ENCODE measurements at places on chromosomes 2 and 18.

DNA sequence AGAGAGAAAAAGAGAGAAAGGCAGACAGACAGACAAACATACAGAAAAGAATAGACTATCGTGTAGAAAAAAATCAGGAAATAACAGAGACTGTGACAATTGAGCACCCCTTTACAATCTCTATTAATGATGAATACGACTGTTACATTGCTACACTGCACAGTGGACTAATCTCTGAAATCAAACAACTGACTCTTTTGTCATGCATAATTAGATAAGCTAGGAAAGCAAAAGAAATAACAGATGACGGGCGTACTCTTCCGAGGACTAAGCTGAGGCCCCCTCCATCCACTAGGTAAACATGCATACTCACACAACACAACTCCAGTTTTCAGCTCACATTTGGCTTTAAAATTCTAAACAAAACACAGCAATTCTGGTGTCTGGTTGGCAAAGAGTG lies 267.0 kb downstream of the NOL4 start:
- no peak for DNase-seq

GRCh38 chr2:67075530-67076238 lies 321.4 kb upstream of the ETAA1 start:
- no peak for DNase-seq

GRCh38 chr2:37713258-37713700 lies 41.8 kb upstream of the CDC42EP3 start:
- no peak for DNase-seq

DNA sequence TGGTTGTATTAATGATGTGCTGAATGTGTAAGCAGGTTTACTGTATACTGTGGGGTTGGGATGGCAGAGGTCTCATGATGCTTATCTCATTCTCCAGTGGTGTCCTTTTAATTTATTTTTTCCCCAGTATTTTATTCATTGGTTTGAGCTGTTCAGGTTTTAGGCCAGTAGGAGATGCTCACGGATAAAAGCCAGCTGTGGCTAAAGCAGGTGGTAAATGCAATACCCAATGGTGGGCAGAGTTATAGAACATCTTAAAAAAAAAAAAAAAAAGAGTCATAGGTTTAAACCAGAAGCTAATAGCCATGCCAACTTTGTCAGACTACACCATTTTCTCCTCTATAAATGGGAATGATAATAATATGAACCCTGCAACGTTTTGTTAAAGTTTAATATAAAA lies 57.8 kb upstream of the NEUROD1 start:
- no peak for DNase-seq

- no peak for DNase-seq
Measured at GRCh38 chr2:119252186-119253113, 28.8 kb downstream of the STEAP3 start.

DNA sequence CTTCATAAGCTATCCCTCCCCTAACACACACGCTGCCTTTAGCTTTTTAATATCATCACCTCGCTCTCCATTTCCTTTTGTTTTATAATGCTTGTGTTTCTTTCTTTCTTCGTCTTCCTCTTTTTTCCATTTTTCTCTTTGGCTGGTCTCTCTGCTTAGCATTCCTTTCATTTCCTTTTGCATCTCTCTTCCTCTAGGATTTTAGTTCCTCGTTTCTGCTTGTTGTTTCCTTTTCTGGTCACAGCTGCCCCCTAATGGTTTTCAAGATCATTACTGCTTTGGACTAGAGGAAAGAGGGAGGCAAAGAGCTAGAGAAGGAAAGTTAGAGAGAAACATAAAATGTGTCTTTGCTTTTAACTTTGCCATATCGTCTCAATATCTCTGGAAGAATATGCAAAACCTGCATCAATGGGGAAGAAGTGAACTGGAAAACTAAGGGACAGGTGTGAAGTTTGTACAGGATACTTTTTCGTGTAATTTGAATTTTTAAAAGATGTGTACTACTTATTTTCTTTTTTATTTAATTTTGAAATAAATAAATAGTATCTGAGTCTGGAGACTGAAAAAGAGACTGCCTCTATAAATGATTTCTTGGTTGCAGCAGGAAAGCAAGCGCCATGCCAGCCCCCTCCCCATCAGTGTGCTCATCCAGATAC lies 6.3 kb upstream of the NRP2 start:
- DNase-seq: no peak

GRCh38 chr2:194854941-194855340 lies 802.1 kb upstream of the SLC39A10 start:
- DNase-seq: no peak

DNA sequence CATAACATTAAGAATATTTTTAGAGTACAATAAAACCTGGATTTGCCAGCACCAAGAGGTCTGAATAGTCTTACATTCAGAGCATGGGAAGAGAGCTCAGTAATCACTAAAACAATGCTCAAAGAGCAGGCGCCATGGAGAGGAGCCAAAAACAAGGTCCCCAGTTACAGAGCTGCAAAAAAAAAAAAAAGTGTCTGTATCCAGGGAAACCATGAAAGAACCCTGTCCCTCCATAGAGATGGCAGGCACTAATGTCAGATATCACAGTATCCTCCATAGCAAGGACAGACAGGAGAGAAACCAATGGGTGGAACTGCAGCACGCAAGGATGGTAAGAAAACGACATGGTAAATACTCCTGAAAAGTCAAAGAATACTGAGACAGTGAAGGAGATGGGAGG lies 19.5 kb downstream of the FBXO15 start:
- no peak for DNase-seq

- DNase-seq: no peak
Measured at GRCh38 chr18:37845498-37845897, 279.9 kb upstream of the CELF4 start.

GRCh38 chr2:134189009-134189720 lies 64.7 kb upstream of the MGAT5 start:
- no peak for DNase-seq

DNA sequence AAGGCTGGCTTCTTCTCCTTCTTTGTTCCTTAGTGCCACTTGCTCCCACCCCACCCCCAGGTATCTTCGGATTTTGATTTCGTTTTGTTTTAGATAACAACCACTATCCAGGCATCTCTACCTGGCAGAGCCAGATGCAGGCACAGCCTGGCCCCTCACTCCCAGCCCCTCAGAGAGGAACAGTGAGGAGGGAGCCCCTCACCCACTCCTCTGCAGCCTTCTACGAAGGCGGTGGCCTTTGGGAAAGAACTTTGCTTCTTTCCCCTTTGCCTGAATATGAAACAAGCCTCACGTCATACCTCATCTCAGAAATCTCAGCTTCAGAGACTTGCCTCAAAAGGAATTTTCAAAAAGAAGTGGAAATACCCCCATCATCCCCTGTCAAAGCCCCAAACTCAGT lies 6.3 kb upstream of the CYP26B1 start:
- no peak for DNase-seq

- DNase-seq: no peak
Measured at GRCh38 chr2:205959521-205959920, 126.5 kb downstream of the INO80D start.

DNA sequence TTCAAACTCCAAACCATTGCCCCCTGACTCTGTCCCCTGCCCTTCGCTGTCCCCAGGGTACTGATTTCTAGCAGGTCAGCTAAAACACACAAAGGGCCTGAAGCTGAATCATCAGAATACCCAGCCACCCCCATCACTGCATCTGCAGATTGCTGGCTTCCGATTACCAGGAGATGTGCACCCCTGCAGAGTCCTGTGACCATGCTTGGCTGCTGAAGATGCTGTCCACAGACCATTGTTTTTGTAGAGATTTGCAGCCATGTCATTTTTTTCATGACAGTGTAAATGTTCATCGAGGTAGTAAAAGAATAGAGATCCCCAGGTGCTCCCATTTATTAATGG lies 463.3 kb downstream of the STK39 start:
- no peak for DNase-seq

DNA sequence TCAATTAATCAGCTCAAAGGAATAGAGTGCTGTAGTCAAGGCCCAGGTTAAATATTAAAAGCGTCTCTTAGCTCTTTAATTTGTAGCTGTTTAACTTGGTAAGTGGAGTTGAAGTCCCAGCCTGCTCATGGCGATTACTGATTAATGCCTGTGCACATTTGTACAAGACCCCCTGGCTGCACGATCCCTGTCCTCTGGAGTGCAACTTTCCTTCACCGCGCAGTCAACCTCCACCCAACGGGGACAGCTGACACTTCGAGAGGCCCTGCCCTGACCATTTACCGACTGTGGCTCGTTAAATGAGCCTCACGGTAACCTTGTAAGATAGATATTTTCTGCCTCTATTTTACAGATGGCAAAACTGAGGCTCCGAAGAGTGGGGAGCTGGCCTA lies 5.5 kb upstream of the CYS1 start:
- DNase-seq: no peak

DNA sequence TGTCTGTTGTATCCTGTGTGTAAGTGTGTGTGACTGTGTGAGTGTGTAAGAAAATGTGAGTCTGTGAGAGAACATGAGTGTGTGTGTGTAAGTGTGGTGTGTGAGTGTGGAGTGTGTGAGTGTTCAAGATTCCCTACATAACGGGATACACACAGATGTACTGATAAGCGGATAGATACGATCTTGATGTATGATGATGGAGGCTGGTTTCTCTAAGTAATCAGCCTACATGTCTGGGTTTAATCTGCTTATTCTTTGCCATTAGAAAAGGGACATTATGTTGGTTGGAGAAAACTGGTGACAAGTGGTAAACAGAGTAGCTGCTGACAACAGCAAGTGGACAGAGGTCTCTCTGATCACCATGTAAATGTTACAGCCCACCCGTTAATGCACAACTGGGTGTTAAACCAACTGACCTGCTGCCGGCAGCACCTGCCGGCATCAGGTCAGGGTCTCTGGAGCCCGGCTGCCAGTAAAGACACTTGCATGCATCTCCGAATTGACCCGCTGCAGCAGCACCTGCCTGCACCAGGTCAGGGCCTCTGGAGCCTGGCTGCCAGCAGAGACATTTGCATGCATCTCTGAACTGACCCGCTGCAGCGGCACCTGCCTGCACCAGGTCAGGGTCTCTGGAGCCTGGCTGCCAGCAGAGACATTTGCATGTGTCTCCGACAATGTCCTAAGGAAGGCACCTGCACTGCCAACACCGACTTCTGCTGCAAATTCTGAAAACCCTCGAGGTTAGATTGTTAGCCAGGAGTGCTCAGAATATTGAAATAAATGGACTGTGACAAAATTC lies 87.5 kb downstream of the MBP start:
- no peak for DNase-seq

DNA sequence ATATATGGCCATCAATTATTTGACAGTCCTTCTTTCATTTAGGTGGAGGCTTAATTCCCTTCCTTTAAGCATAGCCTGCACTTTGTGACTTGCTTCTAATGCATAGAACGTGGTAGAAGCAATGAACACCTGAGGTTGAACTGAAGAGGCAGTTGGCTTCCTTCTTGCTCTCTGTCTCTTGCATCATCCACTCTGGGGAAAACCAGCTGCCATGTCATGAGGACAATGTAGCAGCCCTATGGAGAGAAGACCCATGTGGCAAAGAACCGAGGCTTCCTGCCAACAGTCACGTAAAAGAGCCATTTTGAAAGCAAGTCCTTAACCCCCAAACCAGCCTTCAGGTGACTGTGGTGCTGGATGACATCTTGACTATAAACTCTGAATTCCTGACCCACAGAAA lies 46.8 kb downstream of the ATOH8 start:
- DNase-seq: no peak

DNA sequence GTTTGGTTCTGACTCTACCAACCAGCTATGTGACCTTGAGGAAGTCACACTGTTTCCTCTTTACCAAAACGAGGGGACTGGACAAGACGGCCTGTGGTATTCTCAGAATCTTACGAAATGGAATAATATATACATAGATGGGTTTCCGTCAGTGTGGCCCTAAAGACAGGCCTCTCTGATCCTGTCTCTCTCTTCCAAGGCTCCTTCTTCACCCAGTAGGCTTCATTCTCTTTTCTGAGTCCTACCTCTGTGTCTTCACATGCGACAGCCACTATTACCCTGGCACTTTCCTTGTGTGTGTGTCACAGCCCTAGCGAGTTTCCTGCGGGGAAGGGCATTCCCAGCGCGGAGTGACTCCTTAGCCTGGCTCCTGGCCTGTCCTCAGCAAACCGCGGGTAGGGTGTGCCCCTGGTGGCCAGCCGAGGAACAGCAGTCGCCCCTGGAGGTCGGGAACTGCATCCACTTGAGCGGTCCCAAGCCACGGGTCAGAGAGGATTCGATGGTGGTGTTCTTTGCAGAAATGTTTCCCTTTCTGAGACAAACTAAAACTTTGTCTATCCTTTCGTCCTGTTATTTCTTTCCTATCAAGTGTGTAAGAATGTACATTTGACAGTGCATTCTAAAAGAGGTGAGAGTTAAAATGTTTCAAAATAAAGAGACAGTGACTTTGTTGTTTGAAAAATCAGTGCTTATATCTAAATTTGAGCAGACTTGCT lies 63.3 kb downstream of the RAB31 start:
- peak; percentile 37 for DNase-seq

- no peak for DNase-seq
Measured at GRCh38 chr18:23257686-23258565, 122.6 kb downstream of the CABLES1 start.

GRCh38 chr2:168571061-168571460 lies 115.0 kb downstream of the CERS6 start:
- DNase-seq: no peak

DNA sequence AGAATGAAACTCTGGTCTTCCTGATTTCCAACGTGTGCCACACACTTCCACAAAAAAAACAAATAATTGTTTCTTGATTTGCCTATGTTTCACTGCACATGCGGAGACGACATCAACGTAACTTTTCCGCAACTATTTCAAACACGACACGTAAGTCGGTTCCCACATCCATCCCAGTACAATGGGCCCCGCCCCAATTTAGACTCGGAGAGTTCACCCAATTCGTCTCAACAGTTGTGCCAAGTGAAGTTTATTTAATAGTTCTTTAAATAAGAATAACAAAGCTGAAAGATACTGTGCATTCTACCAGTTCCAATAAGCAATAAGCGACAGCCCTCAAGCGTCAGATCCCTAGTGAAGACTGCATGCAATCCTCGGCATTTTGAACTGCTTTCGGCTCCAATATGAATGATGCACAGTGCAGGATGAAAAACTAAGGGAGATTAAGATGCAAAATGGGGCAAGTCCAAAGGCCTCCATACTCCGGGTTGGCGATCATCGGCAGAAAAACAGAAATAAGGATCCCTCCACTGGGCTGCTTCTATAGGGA lies 664 bp downstream of the CCT4 start:
- DNase-seq: peak; percentile 11

DNA sequence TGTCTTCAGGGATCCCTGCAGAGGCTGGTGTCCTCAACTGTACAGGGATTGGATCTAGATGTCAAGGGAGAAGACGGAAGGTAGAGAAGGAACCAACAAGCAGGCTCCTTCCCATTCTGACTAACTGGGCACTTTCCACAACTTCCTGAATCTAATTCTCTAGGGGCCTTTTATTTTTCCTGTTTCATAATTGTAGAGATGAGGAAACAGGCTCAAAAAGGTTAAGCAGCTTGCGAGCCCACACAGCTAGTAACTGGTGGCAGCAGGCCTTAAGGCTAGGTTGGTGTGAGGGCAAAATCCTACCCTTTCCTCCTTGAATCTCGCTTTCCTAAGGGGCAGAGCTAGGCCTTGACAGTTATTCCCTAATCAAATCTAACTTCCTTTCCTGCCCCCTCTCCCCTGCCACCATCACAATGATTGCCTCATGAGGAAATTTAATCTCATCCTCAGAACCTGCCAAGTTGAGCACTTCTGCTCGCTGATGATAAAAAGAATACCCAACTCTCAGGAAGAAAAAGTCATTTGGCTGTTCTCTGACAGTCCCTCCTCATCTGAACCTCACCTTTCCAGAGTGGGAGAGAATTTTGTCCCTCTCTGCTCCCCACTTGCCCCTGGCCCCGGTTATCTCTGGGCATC lies 35.7 kb upstream of the POLE4 start:
- DNase-seq: no peak
